ENCODE measurements at places on chromosomes 11 and 22.

DNA sequence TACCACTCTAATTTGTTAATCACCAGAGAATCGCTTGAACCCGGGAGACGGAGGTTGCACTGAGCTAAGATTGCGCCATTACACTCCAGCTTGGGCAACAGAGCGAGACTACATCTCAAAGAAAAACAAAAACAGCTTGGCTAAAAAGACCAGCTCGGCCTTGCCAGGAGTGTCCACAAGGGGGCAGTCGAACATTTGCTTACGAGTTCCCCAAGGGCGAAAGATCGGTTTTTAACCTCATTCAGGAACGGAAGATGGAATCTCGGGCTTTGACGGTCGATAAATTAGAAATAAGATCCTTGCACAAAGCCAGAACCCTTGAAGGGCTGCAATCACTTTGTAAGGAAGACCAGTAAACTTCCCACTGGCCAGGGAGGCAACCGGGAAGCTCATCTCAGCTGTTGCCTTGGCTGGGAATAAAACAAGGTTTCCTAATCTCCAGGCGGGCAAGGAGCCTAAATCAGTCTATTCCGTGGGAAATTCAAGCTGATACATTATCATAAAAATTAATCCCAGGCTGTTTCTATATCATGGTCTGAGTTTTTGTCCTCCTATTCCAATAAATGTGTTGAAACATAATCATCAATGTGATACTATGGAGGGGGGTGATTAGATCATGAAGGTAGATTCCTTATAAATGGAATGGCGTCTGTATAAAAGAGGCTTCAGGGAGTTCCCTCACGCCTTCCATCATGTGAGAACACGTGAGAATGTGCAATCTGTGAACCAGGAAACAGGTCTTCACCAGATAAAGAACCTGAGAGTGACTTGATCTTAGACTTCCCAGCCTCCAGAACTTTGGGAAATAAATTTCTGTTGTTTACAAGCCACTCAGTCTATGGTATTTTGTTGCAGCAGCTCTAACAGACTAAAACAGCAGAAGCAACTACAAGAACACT is 14.9 kb upstream of the SLC29A2 start:
- peak; percentile 68 for DNase-seq

DNA sequence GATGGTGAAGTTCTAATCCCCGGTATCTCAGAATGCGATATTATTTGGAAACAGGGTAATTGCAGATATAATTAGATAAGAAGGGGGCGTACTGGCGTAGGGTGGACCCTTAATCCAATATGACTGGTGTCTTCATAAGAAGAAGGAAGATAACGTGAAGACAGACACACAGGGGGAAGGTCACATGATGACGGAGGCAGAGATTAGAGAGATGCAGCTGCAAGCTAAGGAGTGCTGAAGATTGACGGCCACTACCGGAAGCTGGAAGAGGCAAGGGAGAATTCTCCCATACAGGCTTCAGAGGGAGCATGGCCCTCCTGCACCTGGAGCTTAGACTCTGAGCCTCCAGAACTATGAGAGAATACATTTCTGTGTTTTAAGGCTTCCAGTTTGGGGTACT is 54.8 kb downstream of the MIAT start:
- no peak for DNase-seq

- DNase-seq = no peak
These were observed 27.6 kb upstream of the BAIAP2L2 start for GRCh38 chr22:38137876-38138687.

GRCh38 chr11:63592975-63593395 is 21.2 kb downstream of the PLAAT3 start:
- peak; percentile 44 for DNase-seq

DNA sequence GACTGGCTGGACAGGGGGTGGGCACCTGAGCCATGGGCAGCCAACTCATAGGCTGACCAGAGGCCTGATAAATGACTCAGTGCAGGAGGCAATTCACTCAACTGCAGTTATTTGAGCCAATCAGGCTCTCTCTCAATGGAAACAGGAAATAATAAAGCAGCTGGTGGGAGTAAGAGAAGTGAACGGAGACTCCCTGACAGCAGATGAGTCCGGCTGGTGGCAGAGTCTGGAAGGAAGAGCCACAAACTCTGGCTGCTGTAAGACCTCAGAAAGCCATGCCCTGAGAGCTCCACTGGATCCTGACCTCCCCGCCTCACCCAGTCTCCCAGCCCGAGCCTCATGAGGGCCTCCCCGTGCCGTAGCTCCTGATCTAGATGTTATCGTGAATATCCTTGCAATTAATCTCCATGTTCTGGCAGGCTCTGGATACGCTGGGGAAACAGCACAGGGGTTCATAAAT is 69.8 kb downstream of the TRIM29 start:
- DNase-seq = no peak

- DNase-seq = no peak
These were observed 901.4 kb upstream of the API5 start for GRCh38 chr11:42410251-42410955.

GRCh38 chr11:116387641-116388040 is 385.1 kb downstream of the BUD13 start:
- no peak for DNase-seq

- no peak for DNase-seq
These were observed 22.3 kb upstream of the TESMIN start for GRCh38 chr11:68773521-68774193.

- DNase-seq = no peak
These were observed 71.6 kb downstream of the KCNQ1 start for GRCh38 chr11:2516276-2517015.

DNA sequence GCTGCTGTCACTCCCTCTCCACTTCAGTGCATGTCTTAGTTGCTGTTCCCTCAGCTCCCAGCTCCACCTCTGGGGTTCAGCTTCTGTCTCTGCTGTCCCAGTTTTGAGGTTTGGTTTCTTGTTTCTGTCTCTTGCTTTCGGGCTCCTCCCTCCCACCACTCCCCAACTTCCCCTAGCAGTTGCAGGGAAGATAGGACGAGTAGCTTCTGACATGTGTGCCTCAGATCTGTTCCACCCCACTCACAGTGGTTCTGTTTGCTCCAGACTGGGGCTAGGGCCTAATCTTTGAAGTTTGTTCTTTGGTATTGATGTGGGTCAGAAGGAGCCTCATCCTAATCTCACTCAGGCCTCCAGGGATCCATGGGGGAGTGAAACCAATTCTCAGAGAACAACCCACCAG is 2.6 kb upstream of the RRM1 start:
- DNase-seq = no peak

GRCh38 chr11:45260071-45260470 is 26.1 kb downstream of the SYT13 start:
- no peak for DNase-seq

DNA sequence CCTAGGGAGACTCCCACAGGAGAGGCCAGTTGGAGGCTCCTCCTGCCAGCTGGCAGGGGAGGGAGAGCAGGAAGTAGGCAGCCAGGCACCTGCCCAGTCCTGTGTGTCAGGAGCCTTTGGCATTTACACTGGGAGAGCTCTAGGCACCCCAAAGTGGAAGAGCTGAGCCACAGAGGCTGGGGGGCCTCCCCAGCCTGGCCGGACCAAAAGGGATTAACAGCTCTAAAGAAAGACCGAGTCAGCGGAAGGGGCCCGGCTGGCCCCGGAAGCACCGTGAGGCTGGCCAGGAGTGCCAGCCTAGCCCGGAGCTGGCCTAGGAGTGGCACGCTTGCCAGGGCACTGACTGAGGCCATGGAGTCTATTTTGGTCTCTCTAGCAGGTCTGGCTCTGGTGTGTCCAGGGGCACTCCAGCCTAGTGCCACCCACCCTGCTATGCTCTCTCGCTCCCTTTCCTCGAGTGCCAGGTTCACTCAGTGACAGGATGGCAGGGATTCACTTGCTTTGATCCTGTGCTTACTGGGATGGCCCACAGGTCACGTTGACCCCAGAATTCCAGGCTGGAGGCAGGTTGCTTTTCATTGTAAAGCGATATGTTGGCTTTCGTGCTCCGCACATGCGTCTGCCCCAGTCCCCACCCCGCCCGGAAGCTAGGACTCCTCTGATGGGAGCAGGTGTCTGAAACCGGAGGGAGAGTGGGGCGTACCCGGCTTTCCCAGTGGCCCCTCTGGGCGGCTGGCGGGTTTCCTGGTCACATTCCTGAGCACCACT is 3.3 kb upstream of the KMT5B start:
- no peak for DNase-seq

DNA sequence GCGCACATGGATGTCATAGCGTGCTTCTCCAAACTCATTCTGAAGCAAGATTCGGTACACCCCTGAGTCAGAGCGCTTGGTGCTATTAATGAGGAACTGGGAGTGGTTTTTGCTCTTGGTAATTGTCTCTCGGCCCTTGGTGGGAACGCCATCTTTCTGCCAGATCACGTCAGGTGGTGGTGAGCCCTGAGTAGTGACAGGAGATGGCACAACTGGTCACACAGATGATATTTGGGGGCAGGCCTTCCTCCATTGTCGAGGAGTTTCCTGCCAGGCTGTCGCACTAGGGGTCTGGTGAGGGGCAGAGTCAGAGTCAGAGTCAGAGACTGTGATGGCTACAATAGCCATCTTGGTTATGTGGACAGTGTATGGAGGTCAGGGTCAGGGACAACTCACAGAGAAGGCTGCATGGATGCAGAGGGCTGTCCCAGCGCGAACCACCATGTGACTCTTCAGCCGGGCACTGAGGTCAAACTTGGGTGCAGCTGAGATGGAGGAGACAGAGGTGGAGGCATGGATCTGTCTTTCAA is 9.3 kb downstream of the TMEM86A start:
- DNase-seq = no peak

GRCh38 chr22:19688301-19689290 is 25.7 kb upstream of the SEPTIN5 start:
- DNase-seq = no peak

- no peak for DNase-seq
These were observed 19.0 kb downstream of the TRIM5 start for GRCh38 chr11:5665746-5666401.

DNA sequence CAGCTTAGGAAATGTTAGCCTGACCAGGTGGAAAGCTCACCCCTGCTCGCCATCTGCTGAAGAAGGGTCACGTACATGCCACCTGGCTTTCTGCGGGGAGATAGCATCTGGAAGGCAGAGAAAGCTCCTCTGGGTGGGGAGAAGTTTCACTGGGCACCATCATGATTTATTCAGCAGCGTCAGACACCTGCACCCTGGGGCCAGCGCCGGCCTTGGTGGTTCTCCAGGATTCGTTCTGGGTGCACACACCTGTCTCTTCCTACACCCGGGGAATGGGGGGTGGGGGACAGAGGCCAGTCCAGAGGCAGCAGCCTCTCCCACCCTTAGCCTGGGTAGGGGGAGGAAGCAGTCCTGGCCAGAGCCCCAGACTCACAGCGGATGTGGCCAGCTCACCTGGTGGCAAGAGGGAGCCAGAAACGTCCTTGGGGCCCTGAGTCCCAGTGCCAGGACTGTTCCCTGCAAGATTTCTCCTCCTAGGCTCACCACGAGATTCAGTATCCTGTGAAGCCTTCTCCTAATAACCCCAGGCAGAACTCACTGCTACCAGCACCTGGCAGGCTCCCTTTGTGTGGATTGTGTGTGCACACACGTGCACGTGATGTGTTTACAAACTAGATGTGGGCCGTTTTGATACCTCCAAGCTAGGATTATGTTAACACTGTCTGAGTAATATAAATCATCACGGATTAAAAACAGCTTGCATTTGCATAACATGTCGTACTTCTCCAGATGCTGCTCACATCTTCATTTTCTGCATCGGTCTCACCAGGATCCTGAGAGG is 17.3 kb upstream of the RASD2 start:
- DNase-seq = no peak

Measured in hippocampal formation (tissue), 2 donors.